ENCODE measurements at places on chromosomes 6 and 20.

DNA sequence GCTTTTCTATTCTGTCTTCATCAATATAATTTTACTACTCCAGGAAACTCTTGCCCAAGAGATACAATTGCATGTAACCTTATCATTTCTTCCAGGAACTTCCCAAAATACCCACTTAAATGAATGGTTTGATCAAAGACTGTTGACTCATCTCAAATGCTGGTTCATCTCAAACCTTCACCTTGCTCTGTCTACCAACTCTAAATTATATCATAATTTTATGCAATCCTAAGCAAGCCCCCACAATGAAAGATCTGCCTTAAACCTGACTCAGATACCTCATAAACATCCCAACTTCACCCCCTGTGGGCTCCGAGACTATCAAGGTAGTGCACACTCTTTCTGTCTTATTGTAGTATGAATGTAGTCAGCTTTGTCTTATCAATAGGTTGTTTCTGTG lies 65.5 kb upstream of the GCM1 start:
- DNase-seq, result no peak

DNA sequence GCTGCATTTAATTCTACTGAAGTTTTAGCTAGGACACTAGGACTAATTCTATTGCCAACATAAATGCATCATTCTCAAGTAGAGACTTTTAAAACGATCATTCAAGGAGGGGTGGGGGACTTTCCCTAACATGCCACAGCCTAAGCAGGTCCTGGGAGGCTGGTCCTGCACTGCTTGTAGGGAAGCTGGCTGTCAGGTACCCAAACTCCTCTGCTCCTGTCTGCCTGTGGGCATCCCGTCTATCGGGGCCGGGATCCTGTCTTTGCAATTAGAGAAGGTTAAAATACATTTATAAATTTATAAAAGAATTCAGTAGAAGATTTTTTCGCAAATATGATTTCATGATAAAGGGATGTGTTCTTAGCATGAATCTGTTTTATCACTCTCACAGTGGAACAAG lies 51.6 kb upstream of the MPC1 start:
- no peak for DNase-seq

DNA sequence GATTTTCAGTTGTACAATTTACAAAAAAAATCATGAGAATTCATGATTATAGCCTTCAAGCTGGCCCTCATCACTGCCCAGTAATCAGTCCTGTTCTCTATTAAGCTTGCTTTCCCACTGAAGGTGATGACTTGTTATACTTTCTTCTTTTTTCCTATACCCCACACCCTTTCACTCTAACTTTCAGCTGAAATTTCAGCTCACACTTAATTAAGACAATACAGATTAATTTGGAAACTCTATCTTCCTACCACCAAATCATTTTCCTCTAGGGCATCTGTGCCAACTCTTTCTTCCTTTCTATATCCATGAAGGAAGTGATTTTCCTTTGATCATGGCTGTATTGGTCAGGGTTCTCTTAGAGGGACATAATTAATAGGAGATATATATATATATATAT lies 449.9 kb downstream of the CD109 start:
- no peak for DNase-seq

DNA sequence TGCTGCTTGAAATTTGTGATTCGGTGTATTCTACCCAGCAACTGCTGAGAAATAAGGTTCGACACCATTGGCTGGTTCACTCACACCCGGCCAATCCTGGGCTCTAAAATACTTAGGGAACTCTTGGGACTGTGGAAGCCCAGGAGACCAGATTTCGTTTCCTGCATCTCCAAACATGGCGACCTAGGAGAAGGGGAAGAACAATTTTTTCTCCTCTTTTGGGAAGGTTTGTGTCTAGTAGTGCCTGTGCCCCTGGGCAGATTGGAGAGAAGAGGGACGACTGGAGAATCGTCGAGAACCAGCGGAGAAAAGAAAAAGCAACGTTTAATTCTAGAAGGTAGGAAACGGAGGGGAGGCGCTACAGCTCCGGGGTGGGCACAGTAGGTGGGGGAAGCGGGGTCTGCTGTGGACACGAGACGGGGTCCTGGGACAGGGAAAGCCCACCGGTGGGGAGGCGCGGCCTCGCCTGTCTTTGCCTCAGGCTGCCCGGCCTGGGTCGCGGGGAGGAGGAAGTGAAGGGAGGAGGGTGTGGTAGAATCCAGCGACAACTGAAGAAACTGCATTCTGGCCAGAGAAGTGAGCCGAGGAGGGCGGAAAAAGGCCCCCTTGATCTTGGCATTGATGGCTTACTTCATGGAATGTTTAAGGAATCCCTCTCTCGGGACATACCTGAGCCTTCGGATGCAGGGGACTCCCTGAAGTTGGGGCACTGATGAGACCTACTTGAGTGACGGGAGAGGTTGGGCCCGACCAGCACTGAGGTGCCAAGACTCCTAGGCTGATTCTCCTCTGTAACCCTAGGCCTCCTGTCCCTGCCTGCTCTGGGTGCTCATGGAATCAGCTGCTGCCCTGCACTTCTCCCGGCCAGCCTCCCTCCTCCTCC lies at the start of gene BTN2A1:
BTN2A1 (plus strand) TSS at position 150 of the 883 bp plus-strand sequence; CDS start at position 832, 682 bp downstream.
- DNase-seq, result peak; percentile 88

DNA sequence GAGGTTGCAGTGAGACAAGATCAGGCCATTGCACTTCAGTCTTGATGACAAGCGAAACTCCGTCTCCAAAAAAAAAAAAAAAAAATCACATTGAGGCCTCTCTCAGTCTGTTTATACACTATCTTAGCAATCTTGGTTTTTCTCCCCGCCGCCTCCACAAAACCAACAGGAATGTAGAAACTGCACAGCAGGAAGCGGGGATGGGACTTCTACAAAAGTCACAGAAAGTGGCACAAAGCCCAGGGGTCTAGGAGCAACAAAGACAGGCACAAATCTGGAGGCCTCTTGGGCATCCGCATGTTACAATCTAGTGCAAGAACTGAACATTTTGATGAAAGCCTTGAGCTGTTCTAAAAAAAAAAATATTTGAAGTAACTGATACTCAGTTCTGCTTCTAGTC lies 48.6 kb downstream of the KDM1B start:
- DNase-seq, result peak; percentile 43

DNA sequence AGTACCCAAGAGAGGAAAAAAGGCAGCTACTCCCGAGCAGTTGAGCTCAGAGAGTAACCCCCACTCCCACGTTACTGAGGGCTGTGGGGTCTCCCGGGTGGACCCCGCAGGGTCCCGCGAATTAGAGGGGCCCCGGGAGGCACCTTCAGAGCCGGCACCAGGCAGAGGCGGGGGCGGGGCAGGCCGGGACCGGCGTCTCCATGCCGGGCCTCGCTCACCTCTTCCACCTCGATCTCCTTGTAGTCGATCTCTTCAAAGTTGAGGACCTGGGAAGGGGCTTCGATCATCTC lies 381 bp downstream of the MAP3K7 start:
- no peak for DNase-seq

DNA sequence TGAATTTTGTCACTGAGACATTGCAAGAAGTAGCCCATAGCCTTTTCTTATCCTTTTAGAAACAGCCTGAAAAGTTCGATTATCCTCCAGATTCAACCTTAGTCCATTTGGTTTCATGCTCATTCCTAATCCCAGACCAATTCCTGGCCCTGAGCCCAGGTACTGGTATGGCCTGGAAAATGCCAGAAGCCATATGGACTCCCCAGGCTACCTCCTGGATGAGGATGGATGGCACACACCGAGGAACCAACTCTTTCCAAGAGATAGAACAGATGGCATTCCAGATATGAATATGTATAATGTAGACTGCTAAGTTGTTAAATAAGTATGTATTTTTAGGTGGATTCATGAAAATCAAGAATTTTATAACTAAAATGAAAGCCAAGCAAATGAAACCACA lies 51.6 kb upstream of the SNAP25 start:
- no peak for DNase-seq

GRCh38 chr6:1708122-1708521 lies 98.4 kb downstream of the FOXC1 start:
- no peak for DNase-seq

DNA sequence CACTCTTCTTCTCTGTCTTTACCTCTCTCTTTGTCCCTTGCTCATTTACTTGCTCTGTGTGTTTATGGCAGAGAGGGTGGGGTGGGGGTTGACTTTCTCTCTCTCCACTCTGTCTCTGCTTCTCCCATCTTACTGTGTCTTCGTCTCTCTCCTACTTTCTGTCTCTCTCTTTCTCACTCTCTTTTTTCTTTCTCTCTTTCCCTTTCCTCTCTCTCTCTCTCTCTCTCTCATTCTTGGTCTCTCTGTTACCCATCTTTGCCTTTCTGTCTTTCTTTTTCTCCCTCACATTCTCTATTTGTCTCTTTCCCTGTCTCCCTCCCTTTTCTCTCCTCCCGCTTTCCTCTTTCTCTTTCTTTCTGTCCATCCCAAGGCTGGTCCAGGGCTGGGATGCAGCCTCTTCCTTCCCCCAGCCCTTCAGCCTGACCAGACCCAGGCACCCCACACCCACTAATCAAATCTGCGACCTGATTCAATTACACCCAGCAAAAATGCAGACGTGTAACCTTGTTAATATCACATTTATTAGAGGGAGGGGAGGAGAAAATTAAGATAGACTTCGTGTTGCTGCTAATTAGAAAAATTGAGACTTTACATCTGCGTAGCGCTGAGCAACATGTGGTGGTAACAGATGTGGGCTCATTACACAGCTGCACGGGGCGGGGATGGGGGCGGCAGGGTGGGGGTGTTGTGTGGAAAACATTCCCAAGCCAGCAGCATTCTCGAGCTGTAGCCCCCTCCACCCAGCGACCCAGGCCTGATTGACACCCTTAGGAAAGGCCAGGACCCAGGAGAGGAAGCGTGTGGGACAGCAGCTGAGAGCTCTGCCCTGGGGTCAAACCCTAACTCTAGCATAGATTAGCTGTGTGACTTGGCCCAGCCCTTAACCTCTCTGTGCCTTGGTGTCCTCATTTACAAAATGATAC lies 124.9 kb upstream of the MAFB start:
- DNase-seq, result no peak

GRCh38 chr20:51756653-51757052 lies 11.5 kb downstream of the ATP9A start:
- DNase-seq, result no peak

DNA sequence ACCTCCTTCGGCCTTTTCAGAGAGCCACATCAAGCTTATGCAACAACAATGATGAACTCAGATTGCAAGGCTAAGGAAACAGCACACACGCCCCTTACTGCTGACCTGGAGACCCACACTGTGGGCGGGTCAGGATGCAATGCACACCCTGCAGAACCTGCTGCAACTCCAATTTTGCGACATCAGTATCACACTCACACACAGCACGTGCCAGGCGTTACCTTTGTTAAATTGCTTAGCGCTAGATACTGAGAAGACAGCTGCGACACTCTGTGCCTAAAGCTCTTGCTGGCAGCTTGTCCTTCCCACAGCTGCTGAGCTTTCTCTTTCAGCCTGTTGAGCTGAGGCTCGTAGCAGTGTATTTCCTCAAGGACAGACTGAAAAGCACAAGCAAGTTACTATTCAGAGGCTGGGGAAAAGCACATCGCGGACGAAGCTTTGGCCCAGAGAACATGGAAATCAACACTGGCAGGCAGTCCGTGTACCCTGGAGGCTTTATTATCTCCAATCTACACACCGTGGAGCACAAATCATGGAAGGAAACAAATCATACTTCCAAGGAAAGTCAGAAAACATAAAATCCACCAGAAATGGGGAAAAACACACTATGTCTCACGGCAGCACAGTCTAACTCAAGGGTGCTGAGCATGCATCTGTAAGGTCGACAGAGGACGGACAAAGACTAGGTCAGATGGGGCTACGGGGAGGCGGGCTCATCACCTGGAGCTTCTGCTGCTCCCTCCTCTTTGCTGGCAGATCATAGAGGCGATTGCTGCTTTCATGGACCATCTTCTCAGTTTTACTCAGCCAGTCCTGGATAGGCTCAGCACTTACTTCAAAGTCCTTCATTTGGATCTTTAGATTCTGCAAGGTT lies 268.2 kb downstream of the SYNE1 start:
- DNase-seq, result no peak

- no peak for DNase-seq
These were observed 633 bp downstream of the RPRD1B start for GRCh38 chr20:38034108-38034649.

DNA sequence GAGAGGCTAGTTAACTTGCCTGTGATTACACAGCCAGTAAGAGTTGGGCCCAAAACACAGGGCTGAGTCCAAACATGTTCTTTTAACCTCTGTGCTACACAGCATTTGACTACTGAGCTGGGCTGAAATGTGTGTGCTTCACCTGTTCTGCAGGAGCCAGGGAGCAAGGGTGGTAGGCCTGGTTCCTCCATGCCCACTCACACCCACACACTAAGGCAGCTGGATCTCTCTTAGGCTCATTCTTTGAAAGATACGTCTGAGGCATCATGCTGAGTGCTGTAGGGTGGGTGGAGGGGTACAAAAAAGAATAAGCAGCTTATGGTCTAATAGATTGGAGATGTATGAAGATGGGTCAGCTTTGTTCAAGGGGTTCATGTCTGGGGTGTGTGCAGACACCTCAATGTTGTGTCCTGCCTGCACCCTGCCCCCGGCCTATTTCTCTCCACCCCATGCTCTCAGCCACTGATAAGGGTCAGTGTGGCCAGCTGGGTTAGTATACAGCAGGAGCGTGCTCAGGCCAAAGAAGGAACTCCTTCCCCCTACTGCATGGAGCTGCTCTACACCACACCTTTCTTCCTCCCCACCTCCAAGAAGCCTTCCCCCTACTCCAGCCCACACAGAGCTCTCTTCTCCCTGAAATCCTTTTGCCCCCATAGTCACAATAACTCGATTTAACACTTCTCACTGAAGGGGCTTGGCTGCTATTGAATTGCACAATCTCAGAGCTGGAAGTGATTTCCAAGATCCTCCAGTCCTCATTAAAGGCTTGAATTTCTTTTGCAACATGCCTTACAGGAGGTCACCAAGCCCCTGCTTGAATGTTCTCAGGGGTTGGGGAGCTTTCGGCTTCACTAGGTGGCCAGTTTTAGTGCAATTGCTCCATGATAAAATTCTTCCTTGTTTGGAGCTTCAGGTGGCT lies 3.4 kb downstream of the PPP2R5D start:
- DNase-seq, result no peak

GRCh38 chr6:9420316-9421015 lies 985.1 kb upstream of the SLC35B3 start:
- DNase-seq, result no peak

GRCh38 chr6:16511723-16512489 lies 249.4 kb downstream of the ATXN1 start:
- no peak for DNase-seq

DNA sequence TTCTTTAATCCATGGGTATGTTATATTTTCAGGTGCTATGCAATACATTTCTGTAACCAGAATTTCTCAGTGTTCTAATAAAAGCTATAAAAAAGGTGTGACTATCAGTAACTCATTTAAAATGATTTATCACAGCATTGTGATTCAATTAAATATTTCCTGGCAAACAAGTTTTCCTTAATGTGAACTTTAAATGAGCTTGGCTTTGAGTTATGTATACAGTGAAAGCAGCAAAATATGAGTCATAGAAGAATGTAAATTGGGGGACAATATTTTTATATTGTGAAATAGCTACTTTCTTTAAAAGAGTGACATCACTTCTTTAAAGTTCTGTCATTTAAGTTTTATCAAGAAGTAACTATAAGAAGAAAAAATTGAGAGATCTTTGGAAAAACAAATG lies 484.9 kb upstream of the MAN1A1 start:
- DNase-seq, result no peak

All from H4 (cell line).